Skeletal muscle cell (primary cell): ENCODE measurements at places on chromosomes 2 and 18.

- no peak for DNase-seq
Observed at GRCh38 chr2:216673609-216674008, 21.7 kb downstream of the IGFBP5 start.

GRCh38 chr2:33530690-33531548 lies 54.5 kb downstream of the RASGRP3 start:
- DNase-seq = no peak

- no peak for DNase-seq
Observed at GRCh38 chr2:27316655-27317412, 6.1 kb downstream of the MPV17 start.

DNA sequence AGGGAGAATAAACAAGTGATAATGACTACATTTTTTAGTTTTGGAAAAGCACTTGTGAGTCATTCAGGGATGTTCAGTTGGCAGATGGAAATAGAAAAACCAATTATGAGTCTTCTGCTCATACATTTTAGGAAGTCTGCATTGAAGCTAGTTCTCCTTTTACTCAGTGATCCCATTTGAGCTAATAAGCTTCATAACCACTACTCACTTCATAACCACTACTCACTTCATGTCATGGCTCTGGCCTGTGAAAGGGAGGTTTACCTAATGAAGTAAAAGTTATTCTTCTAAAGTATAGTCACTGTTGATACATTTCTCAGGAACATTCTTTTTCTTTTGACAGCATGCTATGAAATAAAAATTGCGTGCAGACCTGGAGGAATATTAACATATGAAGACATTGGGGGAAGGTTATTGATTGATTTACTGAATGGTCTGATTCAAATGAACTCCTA lies 948.7 kb downstream of the TSN start:
- no peak for DNase-seq

DNA sequence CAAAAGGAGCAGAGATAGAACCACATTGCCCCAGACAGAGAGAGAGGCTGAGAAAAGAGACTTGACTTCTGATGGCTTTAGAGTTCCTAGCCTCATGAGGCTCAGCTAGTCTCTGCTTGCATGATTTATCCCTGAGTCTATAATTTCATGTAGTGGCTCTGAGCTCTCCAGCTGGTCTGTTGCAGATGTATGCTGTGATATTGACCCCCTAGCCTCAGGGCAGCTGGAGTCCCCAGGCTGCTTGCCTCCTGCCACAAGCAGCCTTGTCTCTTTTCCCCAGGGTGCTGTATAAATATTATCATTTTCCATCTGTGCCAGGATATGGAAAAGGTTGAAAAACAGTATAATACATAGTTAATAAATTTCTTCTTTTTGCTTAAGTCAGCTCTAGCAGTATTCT lies 467.6 kb upstream of the CWC22 start:
- DNase-seq = no peak

- DNase-seq = no peak
Observed at GRCh38 chr18:45416168-45416567, 199.1 kb upstream of the SLC14A2 start.

- DNase-seq = no peak
Observed at GRCh38 chr18:55543130-55543704, 44.8 kb downstream of the TCF4 start.

GRCh38 chr2:102301867-102302362 lies 9.4 kb upstream of the IL1RL1 start:
- DNase-seq = no peak

DNA sequence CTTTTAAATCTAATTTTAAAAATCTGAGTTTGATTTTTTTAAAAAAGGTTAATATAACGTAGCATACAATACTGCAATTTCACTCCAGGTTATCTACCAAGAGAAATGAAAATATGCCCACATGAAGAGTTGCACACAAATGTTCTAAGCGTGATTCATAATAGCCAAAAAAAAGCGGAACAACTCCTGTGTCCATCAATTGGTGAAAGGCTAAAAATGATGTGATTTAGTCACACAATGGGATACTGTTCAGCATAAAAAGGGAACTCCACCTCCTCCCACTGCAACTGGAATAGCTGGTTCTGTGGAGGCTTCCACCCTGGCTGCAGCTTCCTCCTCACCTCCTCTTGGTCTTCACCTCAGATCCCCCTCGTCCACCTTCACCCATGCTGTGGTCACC lies 132.8 kb downstream of the PIK3C3 start:
- DNase-seq = no peak

GRCh38 chr2:220837226-220837625 lies 734.9 kb downstream of the EPHA4 start:
- no peak for DNase-seq

- no peak for DNase-seq
Observed at GRCh38 chr2:37858400-37858711, 66.7 kb upstream of the RMDN2 start.

- DNase-seq = no peak
Observed at GRCh38 chr2:175804122-175804521, 197.9 kb downstream of the LNPK start.

- no peak for DNase-seq
Observed at GRCh38 chr2:39141334-39142271, 20.8 kb upstream of the SOS1 start.

GRCh38 chr2:202831242-202832220 lies 40.0 kb downstream of the ICA1L start:
- no peak for DNase-seq

GRCh38 chr18:75752740-75753263 lies 325.3 kb upstream of the SMIM21 start:
- DNase-seq = no peak

- no peak for DNase-seq
Observed at GRCh38 chr2:20125616-20126015, 74.2 kb upstream of the LAPTM4A start.

GRCh38 chr2:63047321-63048279 lies 3.0 kb upstream of the OTX1 start:
- DNase-seq = no peak

- no peak for DNase-seq
Observed at GRCh38 chr2:45942237-45942738, 290.8 kb downstream of the PRKCE start.

- no peak for DNase-seq
Observed at GRCh38 chr2:62224976-62225375, 29.1 kb downstream of the B3GNT2 start.

- no peak for DNase-seq
Observed at GRCh38 chr2:43258547-43259156, 32.2 kb upstream of the ZFP36L2 start.

DNA sequence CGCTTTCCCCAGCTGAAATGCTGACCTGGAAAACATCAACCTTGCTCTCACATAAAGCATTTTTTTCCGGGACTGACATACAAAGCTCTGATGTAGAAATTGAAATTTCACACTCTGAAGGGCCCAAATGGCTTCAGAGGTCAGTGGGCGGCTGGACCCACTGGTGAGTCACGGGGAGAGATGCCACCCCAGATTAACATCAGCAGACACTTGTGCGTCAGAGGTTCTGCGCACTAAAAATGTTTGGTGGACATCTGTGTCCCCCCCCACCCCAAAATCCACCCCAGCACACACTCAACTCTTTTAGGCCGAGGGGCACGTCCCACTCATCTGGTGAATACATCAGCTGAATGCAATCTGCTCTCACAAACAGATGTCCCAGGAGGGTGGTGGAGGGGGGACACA lies 208.9 kb downstream of the ASB1 start:
- DNase-seq = peak; percentile 25

GRCh38 chr2:8357738-8358518 lies 323.9 kb upstream of the ID2 start:
- no peak for DNase-seq

- no peak for DNase-seq
Observed at GRCh38 chr2:11904029-11904428, 157.6 kb downstream of the LPIN1 start.

- DNase-seq = no peak
Observed at GRCh38 chr2:96156926-96157648, 11.8 kb upstream of the DUSP2 start.

DNA sequence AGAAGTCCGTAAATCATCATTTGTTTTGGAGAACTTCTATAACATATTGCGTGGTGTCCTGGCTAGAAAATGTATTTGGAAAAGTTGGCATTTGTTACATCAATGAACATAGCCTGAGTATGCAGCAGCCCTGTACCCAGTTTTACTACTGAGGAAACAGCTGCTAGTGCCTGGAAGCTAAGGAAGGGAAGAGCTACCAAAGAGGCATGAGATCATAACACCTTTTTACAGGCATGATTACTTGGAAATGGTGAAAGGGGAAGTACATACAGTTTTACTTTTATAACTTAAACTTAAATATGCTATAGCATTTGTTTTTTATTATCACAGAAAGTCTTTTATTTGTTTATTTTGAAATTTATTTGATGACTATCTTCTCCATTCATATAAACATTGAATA lies 128.4 kb upstream of the MC4R start:
- DNase-seq = no peak

DNA sequence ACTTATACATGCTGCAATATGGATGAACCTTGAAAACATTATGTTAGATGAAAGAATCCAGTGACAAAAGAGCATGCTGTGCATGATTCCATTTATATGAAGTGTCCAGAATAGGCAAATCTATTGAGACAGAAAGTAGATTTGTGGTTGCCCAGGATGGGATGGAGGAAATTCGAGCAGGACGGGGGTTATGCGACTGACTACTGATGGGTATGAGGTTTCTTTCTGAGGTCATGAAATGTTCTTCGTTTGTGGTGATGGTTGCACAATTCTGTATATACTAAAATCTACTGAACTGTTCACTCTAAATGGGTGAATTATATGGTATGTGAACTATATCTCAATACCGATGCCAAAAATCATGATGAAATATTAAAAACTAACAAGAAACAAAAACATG lies 18.9 kb upstream of the MTERF4 start:
- no peak for DNase-seq

DNA sequence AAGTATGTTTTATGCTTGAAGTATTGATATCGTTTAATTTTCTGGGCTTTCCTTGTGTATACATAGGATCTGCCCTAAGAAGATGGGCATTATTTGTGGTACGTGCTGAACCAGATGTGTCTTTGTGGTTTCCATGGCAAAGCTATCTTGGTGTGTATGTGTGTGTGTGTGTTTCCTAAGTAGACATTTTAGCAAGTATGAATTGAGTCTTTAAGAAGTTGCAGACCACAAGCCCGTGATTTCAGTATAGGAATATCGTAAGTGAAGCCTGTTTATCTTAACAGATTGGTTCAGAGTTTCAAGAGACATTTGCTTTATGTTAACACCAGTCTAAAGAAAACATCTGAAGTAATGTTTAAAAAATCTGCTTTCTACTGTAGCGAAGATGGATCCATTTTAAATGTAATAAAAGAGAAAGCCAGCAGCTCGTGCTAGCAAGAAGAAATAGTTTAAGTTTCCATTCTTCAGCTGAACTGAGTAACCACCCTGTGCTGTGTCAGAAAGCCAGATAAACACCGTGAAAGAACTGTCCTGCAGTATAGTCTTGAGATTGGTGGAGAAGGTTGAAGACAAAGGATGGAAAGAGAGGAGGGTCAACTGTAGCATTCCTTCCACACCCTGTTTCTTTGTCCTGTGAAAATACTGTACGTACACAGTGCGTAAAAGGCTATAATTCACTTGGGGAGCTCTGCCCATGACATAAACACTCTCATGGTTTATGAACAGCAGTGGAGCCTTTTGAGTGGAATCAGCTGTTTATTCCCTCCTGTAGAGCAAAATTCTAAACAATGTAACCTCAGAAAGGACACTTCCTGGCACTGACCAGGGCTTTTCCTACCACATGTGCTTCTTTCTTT lies 91.9 kb upstream of the FOSL2 start:
- no peak for DNase-seq

GRCh38 chr2:102042196-102043081 lies 50.7 kb downstream of the IL1R2 start:
- no peak for DNase-seq

- DNase-seq = no peak
Observed at GRCh38 chr2:13601506-13601905, 884.8 kb downstream of the TRIB2 start.

- DNase-seq = no peak
Observed at GRCh38 chr2:119240311-119241204, 16.9 kb downstream of the STEAP3 start.

DNA sequence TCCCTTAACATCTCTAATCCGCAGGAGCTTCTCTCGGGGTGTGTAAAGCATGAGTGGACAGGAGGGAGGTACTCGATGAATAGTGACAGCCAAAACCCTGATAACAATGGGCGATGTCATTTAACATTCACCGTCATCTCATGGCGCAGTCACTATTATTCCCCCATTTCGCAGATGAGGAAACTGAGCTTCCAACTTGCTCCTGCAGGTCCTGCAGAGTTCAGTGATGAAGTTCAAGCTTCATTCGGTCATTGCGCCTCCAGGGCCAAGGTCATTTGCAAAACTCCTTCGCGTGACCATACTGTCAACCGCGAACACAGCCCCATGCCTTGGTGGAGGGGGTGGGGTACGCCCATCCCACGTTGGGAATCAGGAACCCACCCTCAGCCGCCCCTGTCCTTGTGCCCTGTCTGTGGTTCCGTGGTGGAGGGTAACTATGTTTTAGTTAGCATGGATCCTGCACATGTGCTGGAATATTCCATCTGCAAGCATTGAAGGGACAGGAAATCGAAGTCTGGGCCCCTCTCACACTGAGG lies 215.5 kb downstream of the TFCP2L1 start:
- no peak for DNase-seq

- DNase-seq = no peak
Observed at GRCh38 chr2:144922519-144922918, 402.6 kb upstream of the ZEB2 start.

DNA sequence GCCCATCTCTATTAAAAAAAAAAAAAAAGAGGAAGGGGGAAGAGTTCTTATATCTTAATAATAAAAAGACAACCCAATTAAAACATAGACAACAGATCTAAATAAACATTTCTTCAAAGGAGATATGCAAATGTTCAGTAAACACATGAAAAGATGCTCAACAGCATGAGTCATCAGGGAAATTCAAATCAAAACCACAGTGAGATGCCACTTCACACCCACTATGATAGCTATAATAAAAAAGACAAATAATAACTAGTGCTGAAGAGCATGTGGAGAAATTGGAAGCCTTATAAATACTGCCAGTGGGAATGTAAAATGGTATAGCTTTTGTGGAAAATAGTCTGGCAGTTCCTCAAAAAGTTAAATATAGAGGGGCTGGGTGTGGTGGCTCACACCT lies 61.5 kb upstream of the CYP20A1 start:
- no peak for DNase-seq

- no peak for DNase-seq
Observed at GRCh38 chr18:48616484-48617255, 77.8 kb downstream of the CTIF start.

GRCh38 chr2:168345601-168346000 lies 98.2 kb upstream of the STK39 start:
- no peak for DNase-seq

DNA sequence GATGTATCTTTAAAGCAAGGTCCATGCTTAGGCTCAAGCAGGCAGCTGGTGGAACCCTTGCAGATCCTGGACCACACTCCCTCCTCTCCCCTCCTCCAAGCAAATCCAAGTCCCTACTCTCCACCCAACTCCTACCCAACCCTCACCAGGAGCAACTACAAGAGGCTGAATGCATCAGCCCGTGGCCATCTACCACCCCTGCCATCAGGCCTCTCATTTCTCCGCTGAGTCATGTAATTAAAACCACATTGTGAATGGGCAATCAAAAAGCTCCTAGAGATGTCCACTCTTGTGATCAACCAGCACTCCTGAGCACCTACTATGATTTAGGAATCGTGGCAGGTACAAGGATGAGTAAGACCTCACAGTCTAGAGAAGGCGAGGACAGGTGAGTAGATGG lies 142.2 kb upstream of the CAPN13 start:
- DNase-seq = no peak

- no peak for DNase-seq
Observed at GRCh38 chr18:79496978-79497637, 101.4 kb downstream of the NFATC1 start.

- DNase-seq = no peak
Observed at GRCh38 chr2:241108271-241109209, 6.5 kb upstream of the MTERF4 start.
